ENCODE measurements at places on chromosomes 13 and 19. TPM values are rescaled to one million over a fixed set of nuclear protein-coding genes. Genes with fewer than 3 reads are reported as not detected.

CPT1C gene
- 0.79 TPM for total RNA-seq

PCCA gene
- 8.9 TPM for total RNA-seq

ATF5 gene
- total RNA-seq = 10.5 TPM

TMEM86B gene
- total RNA-seq = 12.7 TPM

B3GNT8 gene
- 2.1 TPM for total RNA-seq

MED16 gene
- total RNA-seq = 88.1 TPM

NBEA gene
- 0.29 TPM for total RNA-seq

UBE2L5 gene
- not detected for total RNA-seq

CDX2 gene
- not detected for total RNA-seq

CEACAM20 gene
- total RNA-seq = not detected

OR7A5 gene
- not detected for total RNA-seq

GRCh38 chr13:114065141-114065925 lies 67.1 kb downstream of the RASA3 start:
- H3K4me1 ChIP-seq = peaks cover 62% of the 10 kb centered on the region
- no peaks in the 10 kb centered on the region for H3K27me3 ChIP-seq
- peak overlapping the region; percentile 92 for H3K27ac ChIP-seq
- peak; percentile 66 for DNase-seq
- H3K36me3 ChIP-seq = peaks cover 52% of the 10 kb centered on the region
- H3K4me3 ChIP-seq = peak overlapping the region; percentile 69

GRCh38 chr13:84571264-84571663 lies 689.0 kb upstream of the SLITRK1 start:
- H3K4me1 ChIP-seq = no peaks in the 10 kb centered on the region
- H3K36me3 ChIP-seq = no peaks in the 10 kb centered on the region
- no peak for DNase-seq
- H3K4me3 ChIP-seq = no peak overlapping the region
- H3K27ac ChIP-seq = no peak overlapping the region

GRCh38 chr13:82976499-82976898 lies 905.8 kb downstream of the SLITRK1 start:
- no peak overlapping the region for H3K27ac ChIP-seq
- no peak for DNase-seq
- H3K4me3 ChIP-seq = no peak overlapping the region
- no peaks in the 10 kb centered on the region for H3K27me3 ChIP-seq
- H3K4me1 ChIP-seq = no peaks in the 10 kb centered on the region

- peak overlapping the region; percentile 88 for H3K27ac ChIP-seq
- H3K4me1 ChIP-seq = peaks cover 17% of the 10 kb centered on the region
- peaks cover 4% of the 10 kb centered on the region for H3K27me3 ChIP-seq
- peaks cover 2% of the 10 kb centered on the region for H3K36me3 ChIP-seq
- H3K4me3 ChIP-seq = peak overlapping the region; percentile 55
Measured at GRCh38 chr19:11324079-11324661, 15.3 kb downstream of the RAB3D start.

DNA sequence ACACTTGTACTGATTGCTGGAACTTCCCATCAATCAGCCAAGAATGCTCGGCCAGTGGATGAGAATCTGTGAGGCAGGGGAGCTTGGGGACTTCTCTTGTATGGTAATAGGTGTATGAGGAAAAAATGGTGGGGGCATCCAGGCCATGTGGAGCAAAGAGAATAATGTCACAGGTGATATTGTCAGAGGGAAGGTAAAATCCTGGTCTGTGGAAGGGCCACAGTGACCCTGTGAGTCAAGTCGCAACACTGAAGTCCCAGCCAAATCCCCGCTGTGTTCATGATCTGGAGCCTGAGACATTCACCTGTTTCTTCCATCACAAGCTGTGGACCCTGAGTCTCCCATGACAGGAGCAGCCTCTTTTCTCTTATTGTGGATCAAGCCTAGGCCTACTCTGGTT lies 8.1 kb downstream of the PSG7 start:
- peaks cover 3% of the 10 kb centered on the region for H3K27me3 ChIP-seq
- H3K4me1 ChIP-seq = no peaks in the 10 kb centered on the region
- H3K4me3 ChIP-seq = no peak overlapping the region
- DNase-seq = no peak
- no peaks in the 10 kb centered on the region for H3K36me3 ChIP-seq

DNA sequence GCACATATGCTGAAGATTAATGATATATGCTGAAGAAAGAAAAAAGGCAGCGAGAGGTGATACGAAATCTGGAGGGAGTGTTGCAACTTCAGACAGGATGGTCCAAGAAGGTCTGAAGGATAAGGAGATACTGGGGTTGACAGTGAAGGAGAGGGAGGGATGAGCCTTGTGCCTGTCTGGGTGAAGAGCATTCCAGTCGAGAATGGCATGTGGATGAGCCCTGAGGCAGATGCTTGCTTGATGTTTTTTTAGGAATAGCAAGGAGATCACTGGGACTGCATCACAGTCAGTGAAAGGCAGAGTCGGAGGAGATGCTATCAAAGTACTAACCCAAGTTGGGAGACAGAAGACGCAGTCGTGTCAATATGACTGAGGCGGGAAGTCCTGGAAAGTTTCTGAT lies 13.3 kb upstream of the LAIR2 start:
- peaks cover 36% of the 10 kb centered on the region for H3K27me3 ChIP-seq
- no peak overlapping the region for H3K27ac ChIP-seq
- no peak for DNase-seq
- H3K36me3 ChIP-seq = no peaks in the 10 kb centered on the region

GRCh38 chr13:64371045-64371444 lies 2859.1 kb downstream of the PCDH9 start:
- H3K4me1 ChIP-seq = no peaks in the 10 kb centered on the region
- no peaks in the 10 kb centered on the region for H3K27me3 ChIP-seq
- no peaks in the 10 kb centered on the region for H3K36me3 ChIP-seq
- H3K4me3 ChIP-seq = no peak overlapping the region

- DNase-seq = no peak
- H3K4me1 ChIP-seq = no peaks in the 10 kb centered on the region
- no peaks in the 10 kb centered on the region for H3K36me3 ChIP-seq
- no peak overlapping the region for H3K4me3 ChIP-seq
- no peak overlapping the region for H3K27ac ChIP-seq
Measured at GRCh38 chr13:38566519-38566918, 120.4 kb upstream of the FREM2 start.

DNA sequence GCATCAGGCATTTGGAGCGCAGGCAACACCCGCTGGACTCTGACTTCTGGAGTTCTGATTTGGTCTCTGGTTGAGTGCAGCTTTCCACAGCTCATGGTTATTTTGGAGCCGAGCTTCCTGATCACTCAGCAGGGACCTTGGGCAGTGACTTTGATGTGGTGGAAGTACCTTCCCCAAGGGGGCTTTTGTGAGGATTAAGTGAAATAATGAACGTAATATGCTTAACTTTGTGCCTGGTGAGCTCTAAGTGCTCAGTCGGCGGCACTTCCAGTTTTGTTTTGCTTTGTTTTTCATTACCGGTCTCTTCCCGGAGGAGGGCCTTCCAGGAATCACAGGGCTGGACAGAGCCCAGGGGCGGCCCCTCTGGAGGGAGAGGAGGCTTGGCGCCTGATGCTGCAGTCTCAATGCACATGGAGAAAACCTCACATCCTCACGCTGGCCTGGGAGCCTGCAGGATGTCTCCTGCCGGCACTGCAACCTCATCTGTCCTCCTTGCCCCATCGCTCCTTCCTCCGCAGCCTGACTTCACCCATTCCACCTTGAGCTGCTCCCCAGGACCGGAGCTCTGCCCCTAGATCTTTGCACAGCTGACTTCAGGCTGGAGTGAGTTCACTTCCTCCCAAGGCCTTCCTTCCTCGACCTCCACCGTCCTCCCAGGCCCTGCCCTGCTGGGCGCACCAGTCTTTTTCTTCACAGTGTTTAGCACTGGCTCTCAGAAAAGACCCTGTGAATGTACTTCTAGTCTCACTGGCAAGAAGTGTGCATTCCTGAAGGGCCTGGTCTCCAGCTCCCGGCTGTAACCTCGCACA lies 1.5 kb downstream of the PLEKHF1 start:
- peak overlapping the region; percentile 88 for H3K4me3 ChIP-seq
- DNase-seq = peak; percentile 38
- peaks cover 77% of the 10 kb centered on the region for H3K4me1 ChIP-seq
- peaks cover 52% of the 10 kb centered on the region for H3K36me3 ChIP-seq

DNA sequence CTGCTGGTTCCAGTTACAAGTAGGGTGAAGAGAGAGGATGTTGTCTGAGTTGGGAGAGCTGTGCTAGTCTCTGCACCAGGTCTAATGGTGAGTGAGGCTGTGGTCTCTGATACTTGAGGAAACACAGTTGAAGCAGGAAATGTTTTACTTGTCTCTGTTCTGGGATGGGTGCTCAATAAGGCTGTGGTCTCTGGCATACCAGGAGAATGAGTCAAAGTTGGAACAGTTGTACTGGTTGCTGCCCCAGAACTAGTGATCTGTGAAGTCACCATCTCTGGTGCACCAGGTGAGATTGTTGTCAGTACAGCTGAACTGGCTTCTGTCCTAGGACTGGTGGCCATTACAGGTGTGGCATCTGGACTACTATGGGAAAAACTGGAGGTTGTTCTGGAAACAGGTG lies 74.7 kb downstream of the MUC16 start:
- H3K27ac ChIP-seq = no peak overlapping the region
- H3K4me3 ChIP-seq = no peak overlapping the region
- H3K36me3 ChIP-seq = no peaks in the 10 kb centered on the region
- H3K27me3 ChIP-seq = no peaks in the 10 kb centered on the region

GRCh38 chr13:113638806-113639205 lies 19.2 kb downstream of the ATP4B start:
- no peaks in the 10 kb centered on the region for H3K27me3 ChIP-seq
- peaks cover 11% of the 10 kb centered on the region for H3K4me1 ChIP-seq
- H3K4me3 ChIP-seq = no peak overlapping the region
- DNase-seq = no peak
